ENCODE measurements at places on chromosomes 13 and 19.

DNA sequence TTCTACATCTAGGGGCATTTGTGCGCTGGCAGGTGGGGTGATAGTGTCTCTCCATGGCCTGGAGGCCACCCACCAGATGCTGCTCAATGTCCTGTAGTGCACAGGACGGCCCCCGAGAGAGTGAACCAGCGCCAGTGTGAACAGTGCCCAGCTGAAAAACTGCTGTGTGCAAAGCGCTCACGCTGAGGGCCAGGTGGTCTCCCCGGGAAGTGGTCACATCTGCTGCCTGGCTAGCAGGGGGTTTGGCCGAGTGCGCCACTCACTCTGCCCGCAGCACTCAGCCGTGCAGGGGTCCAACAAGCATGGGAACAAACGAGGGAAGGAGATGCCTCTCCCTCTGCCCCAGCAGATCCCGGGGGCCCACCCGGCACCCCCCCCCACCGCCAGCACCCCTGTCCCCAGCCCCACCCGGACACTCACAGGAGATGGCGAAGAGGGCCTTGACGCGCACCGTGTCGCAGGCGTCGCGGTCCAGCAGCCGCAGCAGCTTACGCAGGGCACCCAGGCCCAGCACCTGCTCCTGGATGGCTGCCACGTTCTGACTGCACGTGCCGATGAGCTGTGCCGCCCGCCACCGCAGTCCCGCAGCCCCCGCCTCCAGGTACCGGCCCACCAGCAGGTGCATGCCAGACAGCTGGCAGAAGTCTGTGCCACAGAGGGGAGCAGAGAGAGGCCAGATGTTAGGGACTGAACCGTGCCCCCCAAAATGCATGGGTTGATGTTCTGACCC, 5.8 kb downstream of the HSPBP1 start:
- no peak for DNase-seq

DNA sequence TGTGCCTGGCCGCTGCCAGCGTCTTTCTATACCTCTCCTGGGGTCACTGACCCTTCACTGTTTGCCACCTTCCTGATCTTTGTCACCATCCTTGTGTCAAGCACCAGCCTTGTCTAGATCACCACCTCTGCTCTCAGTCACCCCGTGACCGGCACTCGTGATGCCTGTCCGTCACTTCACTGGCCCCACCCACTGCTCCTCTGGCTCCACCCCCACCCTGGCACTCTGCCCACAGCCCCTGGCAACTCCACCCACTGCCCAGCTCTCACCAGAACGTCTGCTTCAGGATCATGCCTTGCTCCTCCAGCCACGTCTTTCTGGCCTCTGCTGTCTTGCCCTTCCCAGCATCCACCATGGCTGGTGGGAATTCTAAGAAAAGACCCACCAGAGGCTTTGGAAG, 24.8 kb upstream of the PLA2G4C start:
- DNase-seq: no peak

DNA sequence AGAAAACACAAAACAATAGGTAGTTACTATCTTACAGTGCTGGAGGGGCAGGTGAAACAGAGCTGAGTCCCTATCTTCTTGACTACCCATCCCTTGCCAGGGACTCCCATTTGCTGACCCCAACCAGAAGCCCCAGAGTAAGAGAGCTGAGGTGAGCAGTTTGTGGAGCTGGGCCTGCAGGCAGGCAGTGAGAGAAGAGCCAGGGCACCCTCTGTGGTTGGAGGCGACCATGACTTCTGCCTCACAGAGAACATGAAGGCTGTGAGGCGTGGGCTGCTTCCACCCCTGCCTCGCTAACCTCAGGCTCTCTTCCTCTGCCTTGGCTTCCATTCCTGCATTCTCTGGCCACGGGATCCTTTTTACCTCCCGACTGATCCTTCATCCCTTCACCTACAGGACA, 47.5 kb upstream of the RNF113B start:
- DNase-seq: no peak

GRCh38 chr13:44894001-44894770, 95.1 kb downstream of the NUFIP1 start:
- no peak for DNase-seq

DNA sequence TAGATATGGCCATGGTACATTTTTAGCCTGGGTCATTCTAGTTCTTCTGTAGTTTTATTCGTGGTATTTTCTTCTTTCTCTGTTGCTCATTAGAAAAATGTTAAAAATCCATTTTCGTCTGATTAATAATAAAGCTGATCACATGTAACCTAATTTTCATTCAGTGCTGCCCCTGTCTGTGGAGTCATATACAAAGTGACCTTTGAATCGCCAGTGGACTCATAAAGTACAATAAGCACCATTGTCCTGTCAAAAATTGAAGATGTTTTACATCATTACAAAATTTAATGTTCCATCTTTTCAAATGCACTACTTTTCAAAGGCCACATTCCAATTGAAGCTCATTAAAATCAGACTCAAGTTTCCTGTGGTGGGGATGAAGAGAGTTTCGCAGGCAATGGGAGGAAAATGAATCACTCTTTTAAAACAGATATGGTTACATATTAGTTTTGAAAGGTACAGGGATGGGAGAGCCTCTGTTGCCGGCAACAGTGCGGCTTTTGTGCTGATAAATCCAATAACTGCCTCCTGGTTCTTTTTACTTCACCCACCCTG, 205.4 kb downstream of the ZNF536 start:
- no peak for DNase-seq

DNA sequence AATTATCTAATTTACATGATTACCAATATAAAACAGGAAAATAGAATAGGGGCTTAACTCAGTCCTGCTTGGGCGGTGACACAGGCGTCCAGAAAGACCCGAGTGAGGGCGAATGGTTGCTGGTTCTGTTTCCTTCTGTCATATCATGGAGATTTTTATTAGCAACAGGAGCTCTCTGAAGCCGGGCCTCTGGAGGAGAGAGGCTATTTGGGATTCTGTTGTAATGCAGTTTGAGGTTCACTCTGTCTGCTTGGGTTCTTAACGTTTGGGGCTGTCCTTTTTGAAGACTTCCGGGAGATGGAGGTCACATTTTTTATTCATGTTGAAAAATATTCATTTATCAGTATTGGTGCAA, 115.7 kb upstream of the ZNF536 start:
- no peak for DNase-seq

DNA sequence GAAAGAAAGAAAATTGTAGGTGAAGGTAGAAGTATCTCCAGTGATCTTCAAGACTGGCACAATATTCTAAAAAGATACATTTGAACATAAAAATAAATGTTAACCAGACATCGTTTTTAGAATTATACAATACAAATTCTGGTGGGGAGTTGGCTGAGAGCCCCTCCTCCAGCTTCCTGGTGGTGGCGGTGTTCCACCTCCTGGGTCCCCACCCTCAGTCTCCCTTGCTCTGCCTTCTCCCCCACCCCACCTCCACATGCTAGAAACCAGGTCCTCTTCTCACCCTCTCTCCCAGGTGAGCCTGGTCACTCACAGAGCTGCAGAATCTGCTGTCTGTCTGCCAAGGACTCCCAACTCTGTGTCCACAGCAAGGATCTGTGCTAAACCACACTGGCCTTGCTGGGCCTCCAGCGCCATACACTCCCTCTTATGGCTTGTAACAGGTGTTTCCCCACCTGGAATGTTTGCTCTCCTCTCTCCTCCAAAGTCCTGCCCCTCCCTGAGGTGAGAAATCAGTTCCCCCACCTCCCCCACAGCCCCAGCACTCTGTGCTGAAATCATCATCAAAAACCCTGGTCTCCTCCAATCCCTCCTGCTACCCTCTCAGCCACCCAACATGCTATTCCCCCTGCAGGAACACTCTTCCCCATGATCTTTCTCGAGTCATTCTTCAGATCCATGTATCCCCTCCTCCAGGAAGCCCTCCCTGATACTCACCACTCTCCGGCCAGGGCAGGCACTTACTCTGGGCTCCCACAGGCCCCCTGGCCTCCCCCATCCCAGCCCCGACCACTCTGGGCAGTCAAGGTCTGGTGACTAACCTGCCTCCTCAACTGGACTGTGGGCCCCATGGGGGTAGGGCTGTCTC, 20.5 kb upstream of the CYP2S1 start:
- DNase-seq: no peak

DNA sequence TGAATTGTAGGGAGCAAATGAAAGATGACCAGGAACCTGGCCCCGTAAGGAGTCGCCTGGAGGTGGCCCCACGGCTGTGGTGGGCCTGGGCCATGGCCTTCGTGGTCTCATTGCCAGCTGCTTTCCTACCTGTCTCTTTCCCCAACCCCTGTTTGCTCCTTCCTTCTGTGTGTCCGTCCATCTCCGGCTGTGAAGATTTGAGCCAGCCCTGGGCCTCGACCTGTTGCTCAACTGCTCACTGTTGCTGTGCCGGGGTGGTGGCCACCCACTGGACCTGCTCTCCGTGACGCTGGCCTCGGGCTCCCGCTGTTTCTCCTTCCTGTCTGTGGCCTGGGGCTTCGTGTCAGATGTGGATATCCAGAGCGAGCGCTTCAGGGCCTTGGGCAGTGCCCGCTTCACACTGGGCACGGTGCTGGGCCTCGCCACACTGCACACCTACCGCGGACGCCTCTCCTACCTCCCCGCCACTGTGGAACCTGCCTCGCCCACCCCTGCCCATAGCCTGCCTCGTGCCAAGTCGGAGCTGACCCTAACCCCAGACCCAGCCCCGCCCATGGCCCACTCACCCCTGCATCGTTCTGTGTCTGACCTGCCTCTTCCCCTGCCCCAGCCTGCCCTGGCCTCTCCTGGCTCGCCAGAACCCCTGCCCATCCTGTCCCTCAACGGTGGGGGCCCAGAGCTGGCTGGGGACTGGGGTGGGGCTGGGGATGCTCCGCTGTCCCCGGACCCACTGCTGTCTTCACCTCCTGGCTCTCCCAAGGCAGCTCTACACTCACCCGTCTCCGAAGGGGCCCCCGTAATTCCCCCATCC, 8.5 kb downstream of the DBP start:
- no peak for DNase-seq

DNA sequence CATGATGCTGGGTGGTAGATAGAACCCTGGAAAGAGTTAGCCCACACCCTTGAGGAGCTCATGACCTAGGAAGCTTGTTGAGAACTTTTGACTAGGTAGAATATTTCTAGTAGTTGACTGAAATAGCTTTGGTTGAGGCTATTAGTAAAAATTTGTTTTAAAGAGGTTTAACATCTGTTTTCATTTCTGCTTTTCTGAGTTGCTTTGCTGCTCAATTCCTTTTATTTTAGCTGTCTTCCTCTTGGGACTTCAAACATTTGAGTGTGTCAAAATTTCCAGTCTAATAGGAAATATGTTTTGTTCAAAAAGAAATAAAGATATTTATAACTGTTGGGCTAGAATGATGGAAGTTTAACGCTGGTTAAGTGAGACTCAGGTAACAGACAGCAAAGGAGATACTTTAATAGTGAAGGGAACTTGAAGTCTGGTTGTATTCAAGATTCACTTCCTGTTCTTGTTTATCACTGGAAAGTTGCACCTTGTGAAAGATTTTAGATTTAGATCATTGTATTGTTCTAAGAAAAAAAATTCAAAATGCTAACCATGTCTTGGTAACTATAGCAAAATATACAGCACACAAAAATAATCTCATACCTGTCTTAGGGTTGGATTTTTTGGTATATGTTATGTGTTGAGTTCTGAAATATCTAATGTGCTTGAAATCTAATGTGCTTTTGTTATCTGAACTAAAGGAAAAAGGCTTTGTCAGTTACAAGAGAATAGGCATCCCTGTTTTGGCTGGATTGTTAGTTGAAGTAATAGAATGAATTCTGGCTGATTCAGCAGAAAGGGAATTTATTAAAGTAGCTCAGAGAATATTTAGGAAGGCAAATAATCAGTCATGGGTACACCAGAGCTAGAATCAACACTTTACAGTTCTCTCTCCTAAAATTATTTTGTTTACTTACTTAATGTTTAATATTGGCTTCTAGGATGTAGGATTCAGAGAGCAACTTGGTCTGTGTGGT, 24.4 kb upstream of the GPR18 start:
- no peak for DNase-seq

DNA sequence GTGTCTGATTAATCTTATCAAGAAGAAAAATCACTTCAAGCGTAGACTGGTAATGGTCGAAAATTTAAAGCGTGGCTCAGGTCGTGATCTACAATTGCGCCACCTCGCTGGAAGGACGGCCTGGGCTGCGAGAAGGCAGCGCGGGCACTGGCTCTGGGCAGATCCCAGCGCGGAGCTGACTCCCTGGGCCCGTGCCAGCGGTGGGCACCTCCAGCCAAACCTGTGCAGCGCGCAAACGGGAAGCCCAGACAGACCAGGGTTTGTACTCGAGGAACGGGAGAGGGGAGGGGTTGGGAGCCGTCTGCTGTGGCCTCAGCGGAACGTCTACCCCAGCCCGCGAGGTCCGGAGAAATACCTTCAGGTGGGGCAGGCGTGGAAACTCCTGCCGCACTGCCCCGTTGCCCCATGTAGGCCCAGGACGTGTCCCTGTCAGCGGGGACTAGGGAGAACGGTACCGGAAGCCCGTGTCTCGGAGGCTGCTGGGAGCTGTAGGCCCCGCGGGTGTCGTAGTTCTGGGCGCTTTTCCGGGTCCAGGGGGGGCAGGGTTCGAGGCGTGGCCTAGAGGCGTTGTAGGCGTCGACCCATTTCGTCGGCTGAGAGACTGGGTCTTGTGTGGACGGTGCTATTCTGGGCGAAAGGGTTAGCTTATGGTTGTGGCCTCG, 21.1 kb downstream of the ZNF274 start:
- DNase-seq: no peak

GRCh38 chr13:113190181-113190580, 18.3 kb downstream of the PCID2 start:
- DNase-seq: no peak
